ENCODE measurements at places on chromosomes 1 and 21.

DNA sequence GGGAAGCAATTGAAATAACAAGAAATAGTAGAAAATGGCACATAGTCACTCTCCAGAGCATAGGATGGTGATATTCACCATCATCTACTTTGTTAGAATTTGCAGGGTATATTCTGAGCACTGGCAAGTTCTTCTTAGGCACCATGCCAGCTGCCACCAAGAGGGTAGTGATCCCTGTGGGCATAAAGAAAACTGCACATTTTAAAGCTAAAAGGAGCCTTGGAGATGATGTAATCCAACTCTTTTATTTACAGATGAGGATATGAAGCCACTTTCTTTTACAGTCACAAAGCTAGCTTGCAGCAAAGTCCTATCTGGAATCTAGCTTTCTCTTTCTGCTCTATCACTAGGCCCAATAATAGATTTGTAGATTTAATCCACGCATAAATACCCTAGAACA lies 69.0 kb downstream of the PTGER3 start:
- DNase-seq, result no peak

DNA sequence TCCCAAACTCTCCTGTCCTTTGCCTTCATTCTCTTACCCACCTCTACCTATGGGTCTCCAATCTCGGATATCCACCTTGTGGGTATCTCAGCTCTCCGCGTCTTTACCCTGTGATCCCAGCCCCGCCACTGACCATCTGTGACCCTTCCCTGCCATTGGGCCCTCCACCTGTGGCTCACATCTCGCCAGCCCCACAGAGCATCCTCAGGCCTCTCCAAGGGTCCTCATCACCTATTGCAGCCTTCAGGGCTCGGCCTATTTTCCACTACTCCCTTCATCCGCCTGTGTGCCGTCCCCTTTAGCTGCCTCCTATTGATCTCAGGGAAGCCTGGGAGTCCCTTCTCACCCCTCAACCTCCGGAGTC lies 11.1 kb downstream of the BCAN start:
- DNase-seq, result no peak

DNA sequence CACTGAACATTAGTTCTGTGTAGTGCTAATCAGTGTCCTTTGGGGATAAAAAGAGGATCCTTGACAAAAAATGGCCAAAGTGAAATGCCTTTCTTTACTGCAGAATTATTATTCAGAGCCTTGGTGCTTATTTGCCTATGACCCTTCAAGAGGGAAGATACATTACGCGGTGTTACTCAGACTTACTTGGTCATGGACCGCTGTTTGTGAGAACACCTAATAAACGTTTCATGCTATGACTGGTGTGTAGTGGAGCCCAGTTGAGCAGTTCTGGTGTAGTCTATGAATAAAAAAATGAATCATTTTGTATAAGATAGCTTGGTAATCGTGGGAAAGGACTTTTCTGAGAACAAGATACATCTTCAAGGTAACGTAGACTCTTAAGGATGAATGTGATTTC lies 8.3 kb downstream of the NFYC start:
- DNase-seq, result no peak

DNA sequence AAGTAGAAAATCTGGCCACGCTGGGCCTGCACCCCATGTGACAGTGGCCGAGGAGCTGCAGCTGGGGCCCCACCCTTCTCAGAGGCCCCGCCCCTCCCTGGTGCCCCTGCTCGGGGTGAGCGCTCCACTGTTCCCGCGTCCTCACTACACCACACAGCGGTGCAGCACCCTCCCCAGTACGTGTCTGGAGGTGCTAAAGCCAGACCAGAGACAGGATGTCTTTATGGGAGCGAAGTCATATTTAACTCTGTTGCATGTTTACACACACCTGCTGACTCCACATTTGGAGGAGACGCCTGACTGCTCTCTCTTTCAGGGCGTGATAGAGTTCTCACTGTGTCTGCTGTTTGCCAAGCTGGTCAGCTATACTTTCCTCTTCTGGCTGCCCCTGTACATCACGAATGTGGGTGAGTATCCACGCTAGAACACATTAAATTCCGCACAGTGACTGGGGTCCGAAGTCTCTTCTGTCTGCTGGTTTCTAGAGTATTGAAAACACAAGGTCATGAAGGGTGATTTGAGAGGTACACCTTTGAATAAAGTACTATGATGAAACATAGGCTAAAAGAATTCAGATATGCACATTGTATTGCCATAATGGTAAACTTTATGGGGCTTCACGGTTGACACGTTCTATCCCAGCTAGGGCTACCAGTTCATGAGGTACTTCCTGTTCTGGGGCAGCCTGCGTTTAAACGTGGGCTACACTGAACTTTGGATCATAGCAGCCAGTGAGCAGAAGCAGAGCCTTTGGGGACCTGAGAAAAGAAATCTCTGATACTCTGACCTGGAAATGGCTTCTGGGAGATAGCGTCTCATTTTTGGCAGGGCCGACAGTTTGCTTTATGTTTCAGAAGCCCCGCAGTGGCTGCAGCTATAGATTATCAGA lies 48.4 kb downstream of the SLC37A1 start:
- no peak for DNase-seq

- no peak for DNase-seq
These were observed 76.9 kb downstream of the MRPL37 start for GRCh38 chr1:54276617-54277450.

GRCh38 chr1:65189576-65190115 lies 41.6 kb downstream of the AK4 start:
- DNase-seq, result no peak

GRCh38 chr1:41350055-41350378 lies 11.2 kb upstream of the FOXO6 start:
- no peak for DNase-seq

- DNase-seq, result no peak
These were observed 67.1 kb downstream of the SSBP3 start for GRCh38 chr1:54339126-54339525.

GRCh38 chr1:73783352-73783751 lies 414.6 kb downstream of the LRRIQ3 start:
- no peak for DNase-seq

DNA sequence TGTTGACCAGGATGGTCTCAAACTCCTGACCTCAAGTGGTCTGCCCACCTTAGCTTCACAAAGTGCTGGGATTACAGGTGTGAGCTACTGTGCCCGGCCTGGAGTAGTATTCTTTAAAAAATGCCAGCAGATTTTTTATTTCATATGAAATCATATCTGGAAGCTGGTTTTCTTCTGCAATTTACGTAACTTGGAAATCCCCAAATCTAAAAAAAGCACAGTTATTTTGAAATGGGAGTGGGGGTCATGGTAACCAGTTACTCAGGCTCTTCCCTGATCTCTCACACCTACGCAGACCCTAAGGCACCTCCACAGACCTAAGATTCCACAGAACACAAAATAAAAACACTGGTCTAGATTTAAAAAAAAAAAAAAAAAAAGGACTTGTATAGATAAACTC lies 219.8 kb downstream of the DAB1 start:
- DNase-seq, result no peak

- DNase-seq, result no peak
These were observed 60.7 kb upstream of the MROH9 start for GRCh38 chr1:170874671-170875070.

DNA sequence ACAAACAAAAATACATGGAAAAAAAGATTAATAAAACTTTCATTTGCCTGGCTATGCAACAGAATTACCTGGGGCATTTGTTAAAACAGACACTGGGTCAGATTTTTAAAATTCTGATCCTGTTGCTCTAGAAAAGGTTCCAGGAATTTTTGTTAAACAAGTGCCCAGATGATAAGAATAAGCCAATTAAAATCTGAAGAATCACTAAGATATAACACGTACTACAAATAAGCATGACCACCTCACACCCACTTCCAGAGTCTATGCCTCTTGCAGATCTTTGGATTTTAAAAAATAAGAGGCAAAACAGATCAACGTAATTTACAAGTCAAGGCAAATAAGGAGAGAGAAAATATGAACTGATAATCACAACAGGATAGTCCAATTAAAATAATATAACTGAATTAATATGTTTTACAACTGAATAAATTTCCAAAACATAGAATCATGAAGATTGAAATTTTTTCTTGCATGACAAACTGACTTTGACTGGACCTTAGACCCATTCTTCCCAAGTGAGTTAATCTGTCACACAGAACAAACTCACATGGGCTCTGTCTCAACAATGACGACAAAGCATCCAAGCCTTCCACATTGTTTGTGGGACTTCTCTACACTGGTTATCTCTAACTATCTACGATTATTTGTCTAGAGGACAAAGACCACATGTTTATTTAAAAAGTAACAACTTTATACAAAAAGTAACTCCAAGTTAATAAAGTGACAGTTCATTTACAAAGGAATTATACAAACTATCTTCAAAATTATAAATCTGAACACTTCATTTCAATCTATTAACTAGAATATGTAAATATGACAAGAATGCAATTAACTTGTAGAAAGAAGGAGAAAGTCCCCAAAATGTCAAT lies 56.9 kb downstream of the COP1 start:
- DNase-seq, result no peak

DNA sequence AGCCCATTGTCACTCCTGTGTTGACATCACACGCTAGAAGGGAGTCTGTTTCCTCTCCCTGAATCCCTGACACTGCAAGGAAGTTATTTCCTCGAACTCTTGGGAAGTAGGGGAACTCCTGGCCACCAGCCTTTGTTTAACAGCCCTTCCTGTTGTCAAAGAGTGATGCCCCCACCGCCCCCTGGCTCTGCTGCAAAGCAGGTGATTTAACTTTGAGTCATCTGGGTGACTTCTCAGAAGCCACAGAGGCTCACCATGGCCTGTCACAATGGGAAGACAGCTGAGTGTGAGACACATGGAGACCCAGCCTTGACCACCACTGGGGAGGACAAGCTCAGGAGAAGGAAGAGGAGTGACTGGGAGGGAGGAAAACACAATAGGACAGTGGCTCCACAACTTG lies 182.8 kb downstream of the PSMG1 start:
- no peak for DNase-seq

DNA sequence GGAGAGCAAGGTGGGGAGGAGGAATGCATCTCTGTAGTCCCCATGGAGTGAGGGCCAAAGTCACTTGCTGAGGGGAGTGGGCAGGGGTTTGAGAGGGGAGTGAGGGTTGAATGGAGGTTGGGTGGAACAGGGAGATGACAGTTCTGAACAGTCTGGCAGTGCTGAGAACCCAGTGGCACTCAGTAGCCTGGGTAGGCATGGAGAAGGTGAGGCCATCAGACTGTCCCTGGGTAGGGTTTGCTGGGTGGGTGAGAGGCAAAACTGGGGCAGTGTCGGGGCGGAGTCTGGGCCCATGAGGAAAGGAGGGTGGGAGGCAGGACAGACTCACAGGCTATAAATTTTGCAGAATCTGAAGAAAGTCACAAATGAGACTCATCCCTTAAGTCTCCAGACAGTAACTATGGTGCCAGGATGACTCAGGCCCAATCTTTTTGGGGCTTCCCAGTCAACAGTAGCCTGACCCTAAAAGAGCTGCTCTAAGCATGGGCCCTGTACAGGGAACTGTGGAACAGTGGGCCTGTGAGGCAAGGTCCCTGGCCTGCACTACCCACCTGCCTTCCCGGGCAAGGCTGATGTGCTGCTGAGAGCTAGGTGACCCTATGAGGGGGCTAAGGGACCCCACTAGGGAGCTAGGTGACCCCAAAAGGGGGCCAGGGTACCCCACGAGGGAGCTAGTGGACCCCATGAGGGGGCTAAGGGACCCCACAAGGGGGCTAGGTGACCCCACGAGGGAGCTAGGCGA lies 51.0 kb upstream of the DMRTB1 start:
- no peak for DNase-seq

DNA sequence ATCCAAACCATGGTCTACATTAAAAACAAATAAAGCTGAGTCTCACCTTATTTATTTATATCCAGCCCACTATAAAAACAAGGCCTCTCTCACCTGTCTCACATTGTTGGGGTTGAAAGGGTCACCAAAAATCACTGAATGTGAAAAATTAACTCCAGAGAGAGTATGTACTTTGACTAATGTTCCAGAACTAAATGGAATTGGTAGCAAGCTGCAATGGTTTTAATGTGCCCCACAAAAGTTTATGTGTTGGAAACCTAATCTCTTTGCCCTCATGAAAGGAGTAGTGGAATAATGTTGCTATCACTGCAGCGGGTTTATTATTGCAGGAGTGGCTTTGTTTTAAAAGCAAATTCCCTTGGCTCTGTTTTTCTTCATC lies 230.3 kb downstream of the LTN1 start:
- no peak for DNase-seq

GRCh38 chr1:116203920-116204319 lies 92.7 kb downstream of the MAB21L3 start:
- no peak for DNase-seq

DNA sequence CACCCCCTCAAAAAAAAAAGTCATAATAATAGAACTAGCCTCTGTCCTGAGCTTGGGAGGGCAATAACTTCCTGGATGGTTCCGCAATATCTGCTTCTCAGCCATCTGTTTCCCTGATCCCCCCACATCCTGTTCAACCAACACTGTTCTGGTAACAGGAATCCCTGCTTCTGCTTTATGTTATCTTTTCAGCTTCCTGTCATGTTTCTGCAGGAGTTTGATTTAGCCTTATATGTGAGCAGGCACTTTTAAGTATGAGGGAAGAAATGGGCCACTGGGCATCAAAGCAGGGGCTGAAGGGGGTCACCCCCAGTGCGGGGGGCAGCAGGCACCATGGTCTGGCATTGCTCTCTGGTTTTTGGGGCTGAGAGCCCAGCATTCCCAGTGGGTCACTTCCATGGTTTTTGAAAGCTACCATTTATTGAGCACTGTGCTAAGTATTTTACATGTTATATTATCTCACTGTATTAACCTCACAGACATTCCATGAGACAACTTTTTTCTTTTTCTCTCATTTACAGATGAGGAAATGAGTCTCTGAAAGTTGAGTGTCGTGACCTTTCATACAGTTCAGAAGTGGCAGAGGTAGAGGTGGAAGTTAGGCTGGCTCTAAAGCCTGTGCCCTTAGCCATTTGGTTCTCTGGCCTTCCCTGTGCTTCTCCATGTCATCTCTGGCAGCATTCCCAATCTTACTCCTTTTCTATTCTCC lies 61.9 kb downstream of the DNTTIP2 start:
- DNase-seq, result no peak

GRCh38 chr21:36910581-36911307 lies 55.7 kb downstream of the HLCS start:
- no peak for DNase-seq

DNA sequence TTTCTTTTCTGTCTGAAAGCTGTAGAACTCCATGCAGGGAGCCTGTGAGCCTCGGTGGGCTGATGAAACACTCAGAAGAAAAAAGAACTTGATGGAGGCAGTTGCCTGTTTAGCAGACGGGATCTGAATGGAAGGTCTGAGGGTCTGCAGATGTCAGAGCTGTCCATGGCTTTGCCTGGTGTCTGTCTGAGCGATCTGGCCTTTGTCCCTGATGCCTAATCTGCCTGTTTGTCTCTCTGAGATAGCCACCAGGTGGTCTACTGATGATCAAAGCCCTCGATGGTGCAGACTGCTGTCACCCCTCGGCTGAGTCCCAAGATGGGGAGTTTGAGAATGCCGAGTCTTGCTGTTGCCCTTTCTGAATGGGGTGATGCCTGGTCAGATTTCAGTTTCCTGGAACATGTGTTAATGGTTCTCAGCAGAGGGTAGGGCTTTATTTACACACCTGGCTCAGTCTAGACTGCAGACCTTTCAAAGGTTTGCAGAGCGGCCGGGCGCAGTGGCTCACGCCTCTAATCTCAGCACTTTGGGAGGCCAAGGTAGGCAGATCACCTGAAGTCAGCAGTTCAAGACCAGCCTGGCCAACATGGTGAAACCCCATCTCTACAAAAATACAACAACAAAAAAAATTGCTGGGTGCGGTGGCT lies 90.4 kb downstream of the KIF26B start:
- no peak for DNase-seq

Measured in H1 (cell line).